ENCODE measurements at places on chromosomes 6 and 20. TPM values are rescaled to one million over a fixed set of nuclear protein-coding genes. Genes with fewer than 3 reads are reported as not detected.

Gene XKR7
- not detected for total RNA-seq

DNA sequence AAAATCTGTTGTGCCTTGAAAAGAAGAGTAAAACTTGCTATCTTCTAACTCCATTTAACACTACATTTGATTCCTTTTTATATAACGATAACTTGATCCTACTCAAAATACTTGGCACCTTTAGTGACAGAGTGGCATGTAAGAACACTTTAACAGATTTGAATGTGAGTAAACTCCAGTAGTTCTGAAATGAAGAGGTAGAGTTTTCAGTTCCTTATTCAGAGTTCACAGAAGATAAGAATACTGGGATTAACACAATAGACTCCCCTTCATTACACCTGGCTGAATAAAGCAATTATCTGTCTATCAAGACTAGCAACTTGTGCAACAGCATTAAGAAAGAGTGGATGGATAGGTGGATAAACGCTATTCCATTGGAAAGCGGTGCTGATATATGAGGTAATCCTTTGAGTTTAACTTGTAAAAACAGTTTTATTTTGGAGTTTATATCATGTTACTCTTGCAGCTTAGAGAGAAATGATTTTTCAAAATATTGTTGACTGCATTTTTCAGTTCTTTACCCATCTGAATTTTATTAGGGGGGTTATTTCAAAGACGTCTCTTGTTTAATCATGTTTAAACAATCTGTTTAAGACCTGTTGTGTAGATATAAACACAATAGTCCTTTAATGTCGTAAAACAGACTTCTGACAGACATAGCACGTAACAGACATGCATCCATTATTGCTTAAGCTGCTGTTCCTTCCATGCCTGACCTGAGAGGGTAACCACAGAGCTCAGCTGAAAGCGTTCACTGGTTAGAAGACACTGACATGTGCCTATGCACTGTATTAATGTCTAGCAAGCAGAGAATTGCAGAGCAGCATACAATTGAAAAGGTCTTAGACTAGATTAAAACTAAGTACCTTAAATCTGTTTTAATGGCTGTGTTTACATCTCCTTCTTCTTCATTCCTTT is 102.4 kb upstream of the SUPT3H start:
- DNase-seq, result no peak

- peak; percentile 79 for DNase-seq
Measured at GRCh38 chr6:29748391-29749307, 25.4 kb downstream of the HLA-F start.

DNA sequence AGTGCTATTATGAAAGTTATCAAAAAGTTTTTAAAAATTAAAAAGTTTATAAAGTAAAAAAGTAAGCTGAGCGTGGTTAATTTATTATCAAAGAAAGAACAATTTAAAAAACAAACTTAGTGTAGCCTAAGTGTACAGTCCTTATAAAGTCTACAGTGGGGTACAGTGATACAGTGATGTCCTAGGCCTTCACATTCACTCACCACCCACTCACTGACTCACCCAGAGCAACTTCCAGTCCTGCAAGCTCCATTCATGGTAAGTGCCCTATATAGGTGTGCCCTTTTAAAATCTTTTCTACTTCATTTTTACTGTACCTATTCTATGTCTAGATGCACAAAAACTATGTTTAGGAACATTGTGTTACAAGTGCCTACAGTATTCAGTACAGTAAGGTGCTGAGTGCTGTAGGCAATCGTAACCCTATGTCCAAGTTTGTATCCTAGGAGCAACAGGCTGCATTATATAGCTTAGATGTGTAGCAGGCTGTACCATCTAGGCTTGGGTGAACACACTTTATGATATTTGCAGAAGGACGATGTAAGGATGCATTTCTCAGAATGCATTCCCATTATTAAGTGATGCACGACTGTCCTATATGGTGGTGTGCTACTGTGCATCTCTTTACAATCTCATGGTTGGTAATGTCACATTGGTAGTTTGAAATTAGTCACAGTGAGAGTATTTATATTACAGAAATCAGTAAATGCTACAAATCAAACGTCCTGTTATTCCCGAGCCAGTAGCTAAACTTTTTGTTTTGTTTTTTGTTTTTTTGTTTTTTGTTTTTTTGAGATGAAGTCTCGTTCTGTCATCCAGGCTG is 158.3 kb downstream of the GMPR start:
- DNase-seq, result no peak

- no peak for DNase-seq
Measured at GRCh38 chr6:31889331-31889972, 8.0 kb downstream of the EHMT2 start.

DNA sequence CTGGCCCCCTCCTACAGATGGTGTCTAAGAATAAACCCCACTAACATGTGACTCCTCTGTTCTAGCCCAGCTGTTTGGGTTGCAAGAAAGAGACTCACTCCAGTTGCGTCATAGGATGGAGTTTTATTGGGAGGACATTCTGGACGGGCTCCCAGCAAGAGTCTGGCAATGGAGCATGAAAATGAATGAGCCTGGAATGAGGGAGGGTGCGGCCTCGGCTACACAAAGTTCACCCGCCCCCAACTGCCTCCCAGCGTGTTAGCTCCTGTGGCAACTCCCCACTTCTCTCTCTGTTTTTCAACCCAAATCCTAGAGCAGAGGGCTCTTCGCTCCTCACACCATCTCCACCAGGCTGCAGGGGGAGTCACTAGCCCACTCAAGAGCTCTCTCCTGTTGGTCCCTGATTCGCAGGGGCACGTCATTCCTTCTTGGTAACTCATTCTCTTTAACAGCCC is 5.1 kb upstream of the ADAM33 start:
- peak; percentile 46 for DNase-seq

GRCh38 chr6:100913400-100914276 is 32.5 kb upstream of the ASCC3 start:
- no peak for DNase-seq

Gene CGAS
- total RNA-seq, result not detected

- DNase-seq, result peak; percentile 71
Measured at GRCh38 chr20:44643596-44644229, 7.8 kb downstream of the ADA start.

GRCh38 chr20:44231713-44232468 is 15.2 kb upstream of the GDAP1L1 start:
- DNase-seq, result peak; percentile 15

GRCh38 chr6:46219661-46220060 is 48.9 kb upstream of the ENPP5 start:
- DNase-seq, result no peak

Gene CFAP206
- total RNA-seq, result 0.43 TPM

Gene CNR1
- not detected for total RNA-seq

- DNase-seq, result peak; percentile 4
Measured at GRCh38 chr6:114342826-114343781, at the start of gene HS3ST5. Gene HS3ST5, minus strand, starts transcription at chr6:114343023. Its CDS starts 280,178 bp downstream, at chr6:114062845.

GRCh38 chr6:62976566-62976965 is 234.7 kb upstream of the FKBP1C start:
- DNase-seq, result no peak

- DNase-seq, result no peak
Measured at GRCh38 chr20:46773680-46774079, 64.2 kb downstream of the SLC2A10 start.

Gene SRMS
- total RNA-seq, result not detected

DNA sequence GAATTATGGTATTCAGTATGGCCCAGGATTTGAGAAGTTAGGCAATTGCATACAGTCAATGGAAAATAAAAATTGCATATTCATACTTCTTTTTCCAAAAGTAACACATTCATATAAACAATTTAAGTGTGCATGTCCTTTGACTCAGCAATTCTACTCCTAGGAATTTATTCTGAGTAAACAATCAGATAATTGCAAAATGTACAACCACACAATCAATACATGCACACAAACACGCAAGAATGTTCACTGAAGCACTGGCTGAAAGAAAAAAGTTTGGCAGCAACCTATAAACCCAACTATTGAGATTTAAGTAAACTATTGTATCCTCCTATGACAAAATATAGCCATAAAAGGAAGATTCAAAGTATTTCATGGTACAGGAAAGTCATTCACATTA is 1.6 kb downstream of the CYP39A1 start:
- no peak for DNase-seq

DNA sequence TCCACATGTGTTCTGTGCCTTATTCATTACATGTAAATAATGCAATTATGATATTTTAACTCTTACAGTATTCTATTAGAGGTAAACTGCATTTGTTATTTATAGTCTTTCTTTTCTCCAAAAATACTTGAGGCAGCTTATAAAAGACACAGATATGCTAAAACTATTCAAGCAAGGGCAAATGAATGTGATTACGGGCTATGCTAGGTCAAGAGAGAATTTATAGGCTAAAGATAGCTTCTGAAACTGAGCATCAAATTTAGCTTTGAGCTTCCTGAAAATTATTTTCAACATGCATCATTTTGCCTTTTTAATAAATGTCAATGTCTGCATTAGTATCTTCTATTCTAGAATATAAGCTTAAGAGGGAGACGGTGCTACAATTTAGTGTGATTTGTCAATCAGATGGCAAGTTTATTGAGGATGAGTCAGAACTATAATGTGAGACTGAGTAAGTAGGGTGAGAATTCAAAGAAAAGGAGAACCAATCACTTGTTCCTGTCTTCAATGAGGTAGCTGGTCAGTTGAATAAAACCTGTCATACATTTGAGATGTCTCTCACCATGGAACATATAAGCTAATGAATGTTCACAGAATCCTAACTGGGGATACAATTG is 669.4 kb upstream of the CITED2 start:
- DNase-seq, result peak; percentile 85

GRCh38 chr6:163613025-163613424 is 198.5 kb downstream of the QKI start:
- DNase-seq, result no peak

GRCh38 chr6:158894193-158894592 is 75.0 kb upstream of the EZR start:
- peak; percentile 96 for DNase-seq

GRCh38 chr20:16490696-16491095 is 82.6 kb downstream of the KIF16B start:
- no peak for DNase-seq

- DNase-seq, result no peak
Measured at GRCh38 chr6:37643851-37644672, 53.6 kb downstream of the MDGA1 start.

GRCh38 chr6:36839749-36840431 is 646 bp upstream of the CPNE5 start:
- DNase-seq, result no peak

- DNase-seq, result peak; percentile 31
Measured at GRCh38 chr6:143842461-143842901, 657 bp upstream of the LTV1 start.

Gene CST7
- not detected for total RNA-seq

Gene TINAG
- total RNA-seq, result not detected

- no peak for DNase-seq
Measured at GRCh38 chr6:16257999-16258708, 19.8 kb downstream of the GMPR start.

- no peak for DNase-seq
Measured at GRCh38 chr6:24919056-24919892, 16.5 kb downstream of the RIPOR2 start.

- DNase-seq, result no peak
Measured at GRCh38 chr6:34152042-34152524, 6.2 kb upstream of the GRM4 start.

DNA sequence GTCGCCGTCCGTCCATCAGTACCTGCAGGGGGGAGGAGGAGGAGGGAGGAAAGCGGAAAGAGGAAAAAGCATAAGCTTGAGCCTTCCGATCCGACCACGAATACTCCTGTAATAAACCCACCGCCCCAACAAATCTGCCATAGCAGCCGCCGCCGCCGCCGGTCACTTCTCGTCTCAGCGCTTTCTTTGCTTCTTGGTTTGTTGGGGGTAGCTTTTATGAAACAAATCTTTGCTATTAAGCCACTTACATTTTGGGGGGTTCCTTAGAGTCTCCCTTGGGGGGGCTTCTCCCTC is 277 bp downstream of the ADGRB3 start:
- no peak for DNase-seq

Gene CHRNA4
- total RNA-seq, result 0.07 TPM
